Activated B cell treated with CpG ODN at 0.5 μM for 24 hours (primary cell): ENCODE measurements at places on chromosomes 2 and 18.

- no peaks in the 10 kb centered on the region for H3K27me3 ChIP-seq
- H3K4me1 ChIP-seq, result no peaks in the 10 kb centered on the region
- peaks cover 56% of the 10 kb centered on the region for H3K36me3 ChIP-seq
- DNase-seq, result no peak
- H3K4me3 ChIP-seq, result no peak overlapping the region
Measured at GRCh38 chr2:70686577-70687460, 81.2 kb downstream of the ADD2 start.

DNA sequence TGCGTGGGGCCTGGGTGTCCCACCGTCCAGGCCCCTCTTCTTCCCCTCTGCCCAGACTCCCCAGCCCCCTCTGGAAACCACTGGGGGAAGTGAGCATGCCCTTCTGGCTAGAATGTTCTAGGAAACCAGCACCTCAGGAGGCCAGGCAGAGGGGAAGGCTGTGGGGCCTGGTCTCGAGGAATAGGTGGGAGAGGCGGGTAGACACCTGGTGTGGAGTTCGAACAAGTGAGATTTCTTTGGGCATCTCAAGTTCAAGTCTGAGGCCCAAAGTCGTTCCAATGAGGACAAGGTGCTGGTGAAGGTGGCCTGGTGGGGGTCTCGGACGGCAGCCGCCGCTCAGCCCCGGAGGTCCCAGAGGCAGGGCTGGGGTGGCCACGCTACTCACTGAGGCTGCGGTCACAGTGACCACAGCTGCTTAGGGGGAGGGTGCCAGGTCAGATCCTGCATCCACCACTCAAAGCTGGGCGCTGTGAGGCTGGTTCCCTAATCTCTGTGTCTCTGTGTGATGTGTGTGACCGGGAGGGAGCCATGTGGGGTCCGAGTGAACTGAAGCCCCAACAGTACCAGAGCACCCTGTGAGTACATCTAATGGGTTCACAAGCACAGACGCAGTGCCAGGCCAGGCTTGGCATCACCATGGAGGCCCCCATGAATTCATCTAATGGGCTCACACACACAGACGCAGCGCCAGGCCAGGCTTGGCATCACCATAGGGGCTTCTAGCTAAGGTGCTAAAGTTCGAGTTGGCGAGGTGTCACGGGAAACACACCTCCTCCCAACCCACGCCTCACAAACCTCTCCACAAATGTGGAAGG lies 26.5 kb upstream of the PXDN start:
- H3K27ac ChIP-seq, result no peak overlapping the region
- no peaks in the 10 kb centered on the region for H3K36me3 ChIP-seq
- no peaks in the 10 kb centered on the region for H3K4me1 ChIP-seq
- peaks cover 4% of the 10 kb centered on the region for H3K27me3 ChIP-seq

GRCh38 chr2:45105050-45105582 lies 95.9 kb upstream of the SIX2 start:
- H3K27ac ChIP-seq, result no peak overlapping the region
- H3K36me3 ChIP-seq, result no peaks in the 10 kb centered on the region
- no peak for DNase-seq
- no peaks in the 10 kb centered on the region for H3K4me1 ChIP-seq

DNA sequence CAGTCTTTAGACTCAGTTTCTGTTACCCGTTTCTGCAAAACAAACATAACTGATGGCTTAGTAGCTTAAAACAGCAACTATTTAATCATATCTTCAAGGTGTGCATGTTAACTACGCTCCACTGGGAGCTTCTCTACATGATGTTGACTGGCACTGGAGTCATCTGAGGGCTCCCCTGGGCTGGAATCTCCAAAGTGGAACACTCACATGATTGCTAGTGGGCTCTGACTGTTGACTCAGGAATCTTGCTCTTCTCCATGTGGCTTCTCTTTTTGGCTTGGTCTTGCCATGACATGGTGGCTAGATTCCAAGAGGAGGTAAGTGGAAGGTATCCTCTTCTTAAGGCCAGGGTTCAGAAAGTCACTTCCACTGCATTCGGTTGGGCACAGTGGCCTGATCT lies 160.8 kb downstream of the PMAIP1 start:
- no peaks in the 10 kb centered on the region for H3K36me3 ChIP-seq
- H3K27ac ChIP-seq, result no peak overlapping the region
- DNase-seq, result no peak
- H3K27me3 ChIP-seq, result peaks cover 15% of the 10 kb centered on the region
- H3K4me3 ChIP-seq, result no peak overlapping the region
- no peaks in the 10 kb centered on the region for H3K4me1 ChIP-seq

DNA sequence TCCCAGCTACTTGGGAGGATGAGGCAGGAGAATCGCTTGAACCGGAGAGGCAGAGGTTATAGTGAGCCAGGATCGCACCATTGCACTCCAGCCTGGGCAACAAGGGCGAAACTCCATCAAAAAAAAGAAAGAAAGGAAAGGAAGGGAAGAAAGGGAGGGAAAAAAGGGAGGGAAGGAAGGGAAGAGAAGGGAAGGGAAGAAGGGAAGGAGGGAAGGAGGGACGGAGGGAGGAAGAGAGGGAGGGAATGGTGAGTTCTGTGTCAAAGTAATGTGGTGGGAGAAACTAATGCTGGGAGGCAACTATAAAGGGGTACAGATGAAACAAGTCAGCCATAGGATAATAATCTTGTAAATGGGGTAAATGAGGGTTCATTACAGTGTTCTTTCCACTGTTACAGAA lies 45.7 kb downstream of the MEMO1 start:
- peaks cover 33% of the 10 kb centered on the region for H3K4me1 ChIP-seq
- DNase-seq, result no peak
- H3K27ac ChIP-seq, result no peak overlapping the region
- H3K36me3 ChIP-seq, result peaks cover 16% of the 10 kb centered on the region
- no peaks in the 10 kb centered on the region for H3K27me3 ChIP-seq
- H3K4me3 ChIP-seq, result no peak overlapping the region

GRCh38 chr2:126888046-126888445 lies 10.6 kb upstream of the TEX51 start:
- DNase-seq, result no peak
- peaks cover 8% of the 10 kb centered on the region for H3K4me1 ChIP-seq
- peaks cover 16% of the 10 kb centered on the region for H3K27me3 ChIP-seq
- H3K27ac ChIP-seq, result no peak overlapping the region
- H3K36me3 ChIP-seq, result no peaks in the 10 kb centered on the region
- no peak overlapping the region for H3K4me3 ChIP-seq

GRCh38 chr2:194260185-194260584 lies 1396.8 kb upstream of the SLC39A10 start:
- H3K36me3 ChIP-seq, result no peaks in the 10 kb centered on the region
- H3K27me3 ChIP-seq, result no peaks in the 10 kb centered on the region
- no peak overlapping the region for H3K4me3 ChIP-seq
- no peaks in the 10 kb centered on the region for H3K4me1 ChIP-seq

DNA sequence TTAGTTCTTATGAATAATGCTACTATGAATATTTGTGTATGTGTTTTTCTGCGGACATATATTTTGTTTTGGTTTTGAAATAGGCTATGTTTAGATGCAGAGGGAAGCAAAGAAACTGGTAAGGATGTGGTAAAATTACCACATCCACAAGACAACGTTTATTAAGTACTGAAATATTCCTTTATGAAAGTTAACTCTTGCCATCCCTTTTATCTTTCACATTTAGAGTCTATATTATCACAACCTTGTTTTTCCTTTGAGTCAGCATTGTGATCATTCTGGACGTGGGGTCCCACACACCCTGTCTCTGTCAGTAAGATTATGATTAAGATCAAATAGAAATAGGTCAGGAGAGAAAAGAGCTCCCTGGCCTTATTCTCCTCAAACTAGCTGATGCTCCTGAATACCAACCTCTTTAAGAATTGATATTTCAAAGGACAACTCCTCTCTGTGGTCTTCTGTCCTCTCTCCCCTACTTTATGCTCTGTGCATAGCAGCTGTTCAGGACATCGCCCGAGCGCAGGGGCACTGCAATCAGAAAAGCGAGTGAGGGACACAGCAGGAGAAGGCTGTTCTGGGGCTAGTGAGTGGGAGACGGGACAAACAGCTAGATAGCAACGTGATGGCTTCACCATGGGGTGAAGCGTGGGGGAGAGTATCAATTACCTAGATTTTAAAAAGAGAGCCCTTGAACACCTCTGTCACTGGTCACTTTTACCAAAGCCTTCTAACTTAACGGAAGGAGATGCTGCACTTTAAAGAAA lies 12.2 kb downstream of the METAP1D start:
- no peak overlapping the region for H3K4me3 ChIP-seq
- peaks cover 5% of the 10 kb centered on the region for H3K4me1 ChIP-seq

GRCh38 chr18:46706968-46707367 lies 49.9 kb downstream of the ST8SIA5 start:
- H3K4me1 ChIP-seq, result peaks cover 4% of the 10 kb centered on the region
- no peaks in the 10 kb centered on the region for H3K36me3 ChIP-seq
- no peak for DNase-seq
- H3K27me3 ChIP-seq, result no peaks in the 10 kb centered on the region

- H3K36me3 ChIP-seq, result no peaks in the 10 kb centered on the region
- DNase-seq, result no peak
- no peak overlapping the region for H3K27ac ChIP-seq
- H3K27me3 ChIP-seq, result peaks cover 15% of the 10 kb centered on the region
- H3K4me3 ChIP-seq, result no peak overlapping the region
Measured at GRCh38 chr2:8219631-8220355, 462.1 kb upstream of the ID2 start.

DNA sequence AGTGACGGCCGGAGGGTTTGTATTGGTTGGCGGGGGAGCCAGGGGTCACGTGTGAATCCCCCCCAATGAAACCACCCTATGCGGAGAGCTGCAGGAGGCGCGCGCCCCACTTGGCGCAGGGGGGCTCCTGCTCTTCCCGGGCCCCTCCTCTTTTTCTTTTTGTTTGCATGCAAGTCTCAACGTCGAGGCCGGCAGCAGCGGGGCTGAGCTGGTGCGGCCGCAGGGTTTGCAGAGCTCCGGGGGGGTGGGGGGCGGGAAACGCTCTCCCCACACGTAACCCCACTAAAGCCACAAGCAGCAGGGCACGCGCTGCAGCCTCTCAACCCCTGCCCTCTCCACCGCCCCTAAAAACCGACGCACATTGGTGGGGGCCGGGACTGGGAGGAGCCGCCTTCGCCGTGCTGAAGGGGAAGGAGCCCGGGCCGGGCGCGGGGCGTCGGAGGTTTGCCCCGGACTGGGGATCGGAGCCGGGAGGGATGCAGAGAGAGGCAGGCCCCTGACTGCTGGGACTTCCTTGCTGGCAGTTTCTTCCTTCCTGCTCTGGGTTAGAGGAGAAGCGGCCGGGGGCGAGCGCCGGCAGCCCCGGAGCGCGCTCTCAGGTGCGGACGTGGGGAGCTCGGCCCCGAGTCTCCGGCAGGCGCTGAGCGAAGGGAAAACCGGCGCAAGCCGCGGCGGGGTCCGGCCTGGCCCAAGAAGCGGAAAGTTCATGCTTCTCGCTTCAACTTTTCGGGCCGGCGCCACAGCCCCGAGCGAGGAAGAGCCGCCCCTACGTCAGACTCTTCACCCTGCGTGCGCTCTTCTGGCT lies 864 bp downstream of the LBH start:
- peak overlapping the region; percentile 93 for H3K4me3 ChIP-seq
- H3K36me3 ChIP-seq, result peaks cover 33% of the 10 kb centered on the region
- peaks cover 53% of the 10 kb centered on the region for H3K4me1 ChIP-seq
- H3K27ac ChIP-seq, result peak overlapping the region; percentile 94
- no peaks in the 10 kb centered on the region for H3K27me3 ChIP-seq
- peak; percentile 67 for DNase-seq

DNA sequence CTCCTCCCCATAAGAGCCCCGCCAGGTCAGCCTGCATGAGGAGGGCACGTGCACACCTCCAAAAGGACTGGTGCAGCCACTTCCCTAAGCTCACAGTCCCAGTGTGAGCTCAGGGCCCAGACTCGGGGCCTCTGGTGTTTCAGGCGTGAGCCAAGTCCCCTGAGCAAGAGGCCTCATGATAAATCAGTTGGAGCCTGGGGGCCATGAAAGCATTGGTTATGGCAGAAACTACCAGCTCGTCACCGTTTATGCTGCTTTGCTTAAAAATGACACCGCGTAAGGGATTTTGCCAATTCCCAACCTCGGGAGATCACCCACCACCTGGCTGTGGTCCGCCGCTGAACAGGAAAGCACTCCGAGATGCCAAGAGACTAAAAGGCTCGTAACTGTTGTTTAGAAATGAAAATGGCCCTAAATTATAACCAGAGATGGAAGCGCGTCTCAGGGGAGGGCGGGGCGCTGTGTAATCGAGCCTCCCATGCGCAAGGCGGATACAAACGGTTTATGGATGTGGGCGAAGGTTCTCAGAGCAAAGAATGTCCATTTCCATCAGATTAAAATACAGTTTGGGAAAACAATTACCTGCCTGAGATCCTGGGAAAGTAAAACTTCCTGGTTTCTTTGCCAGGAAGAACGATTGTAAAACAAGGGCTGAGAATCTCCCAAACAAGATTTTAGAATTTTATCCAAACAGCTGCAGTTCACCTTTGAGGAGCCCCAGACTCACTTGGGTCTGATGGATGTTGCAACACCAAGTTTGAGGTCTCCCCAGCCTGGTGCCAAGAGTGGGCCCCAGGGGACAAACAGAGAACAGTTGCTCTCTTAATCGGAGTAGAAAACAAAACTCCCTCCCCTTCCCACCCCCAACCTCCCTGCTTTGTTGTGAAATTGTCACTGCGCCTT lies 141.4 kb downstream of the BCL2 start:
- H3K27ac ChIP-seq, result peak overlapping the region; percentile 61
- H3K27me3 ChIP-seq, result no peaks in the 10 kb centered on the region
- H3K36me3 ChIP-seq, result peaks cover 31% of the 10 kb centered on the region
- H3K4me1 ChIP-seq, result peaks cover 94% of the 10 kb centered on the region
- H3K4me3 ChIP-seq, result no peak overlapping the region

GRCh38 chr18:35876243-35876642 lies 96.2 kb upstream of the RMP24 start:
- H3K27me3 ChIP-seq, result peaks cover 26% of the 10 kb centered on the region
- H3K27ac ChIP-seq, result no peak overlapping the region
